M059J (cell line): ENCODE measurements at places on chromosomes 1 and 21. TPM values are rescaled to one million over a fixed set of nuclear protein-coding genes. Genes with fewer than 3 reads are reported as not detected.

Gene PTPRU
- total RNA-seq, result 3.3 and 3.4 TPM in 2 replicates

Gene WDR64
- not detected in 2 replicates for total RNA-seq

Gene BTBD8
- total RNA-seq, result 4.6 and 6.9 TPM in 2 replicates

Gene MSH4
- not detected in 2 replicates for total RNA-seq

DNA sequence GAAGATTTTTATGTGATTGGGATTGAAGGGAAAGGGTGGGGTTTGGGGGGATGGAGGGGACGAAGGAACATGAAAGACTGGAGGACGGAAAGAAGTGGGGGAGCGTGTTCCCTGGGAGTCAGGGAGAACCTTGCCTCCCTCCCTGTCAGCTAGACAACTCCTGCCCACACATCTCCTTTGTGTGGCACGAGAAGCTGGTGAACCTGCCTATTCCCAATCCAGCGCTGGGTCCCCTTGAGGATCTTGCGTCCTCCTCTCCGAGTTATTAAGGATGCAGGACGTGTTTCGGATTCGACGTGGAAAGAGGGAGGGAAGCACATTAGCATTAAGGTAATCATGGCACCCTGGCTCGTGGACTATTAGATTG, 1.4 kb downstream of the LRRC7 start:
- DNase-seq, result peak; percentile 14

DNA sequence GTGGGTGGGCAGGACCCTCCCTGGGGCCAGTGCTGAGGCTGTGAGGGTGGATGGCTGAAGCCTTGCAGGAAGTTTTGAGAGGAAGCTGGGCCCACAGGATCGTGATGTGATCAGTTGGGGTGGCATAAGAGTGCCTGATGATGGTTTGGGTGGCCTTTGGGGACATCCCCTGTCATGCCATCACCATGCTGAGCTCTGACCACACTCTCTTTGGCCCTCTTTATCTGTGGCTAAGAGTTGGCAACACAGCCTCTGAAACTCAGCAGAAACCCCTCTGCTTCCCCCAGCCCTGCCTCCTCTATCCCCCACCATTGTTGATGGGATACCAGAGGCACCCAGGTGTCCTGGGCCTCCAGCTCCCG, 19.8 kb downstream of the MIIP start:
- DNase-seq, result no peak

DNA sequence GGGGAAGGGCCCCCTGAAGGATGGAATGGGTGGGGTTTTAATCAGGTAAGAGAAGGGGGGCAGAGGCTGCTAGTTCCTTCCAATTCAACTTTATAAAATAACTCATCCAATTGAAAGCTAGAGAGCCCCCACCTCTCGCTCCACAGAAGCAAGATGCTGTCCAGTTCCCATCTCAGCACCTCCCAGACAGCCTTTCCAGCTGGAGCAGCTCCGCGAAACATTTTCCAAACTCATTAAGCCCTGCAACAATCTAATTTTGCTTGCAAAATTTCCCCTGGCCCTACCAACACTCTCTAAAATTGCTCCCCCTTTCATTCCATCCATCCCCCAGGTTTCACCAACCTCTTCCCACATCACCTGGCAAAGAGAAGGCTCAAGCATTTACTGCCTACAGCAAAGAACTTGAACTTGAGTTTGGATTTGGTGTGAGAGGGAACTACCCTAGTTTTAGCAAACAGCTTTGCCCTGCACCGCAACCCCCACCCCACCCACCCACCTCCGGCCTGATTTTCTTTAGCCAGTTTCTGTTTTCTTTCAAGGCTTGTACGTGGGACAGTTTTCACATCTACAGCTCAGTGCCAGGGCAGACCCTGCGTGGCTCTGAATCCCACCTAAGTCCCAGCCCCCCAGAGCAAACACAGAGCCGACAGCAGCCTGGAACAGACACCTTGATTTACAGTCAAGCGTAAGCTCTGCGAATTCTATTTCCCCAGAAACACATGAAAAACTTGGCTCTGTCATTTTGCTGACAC, 46.7 kb downstream of the SYF2 start:
- no peak for DNase-seq

- no peak for DNase-seq
Measured at GRCh38 chr1:74571493-74571800, 59.0 kb upstream of the LRRC53 start.

GRCh38 chr1:226548256-226549093, at the start of gene STUM:
Gene STUM, plus strand, starts transcription at chr1:226548764. Its CDS starts 141 bp downstream, at chr1:226548905.
- DNase-seq, result peak; percentile 21

DNA sequence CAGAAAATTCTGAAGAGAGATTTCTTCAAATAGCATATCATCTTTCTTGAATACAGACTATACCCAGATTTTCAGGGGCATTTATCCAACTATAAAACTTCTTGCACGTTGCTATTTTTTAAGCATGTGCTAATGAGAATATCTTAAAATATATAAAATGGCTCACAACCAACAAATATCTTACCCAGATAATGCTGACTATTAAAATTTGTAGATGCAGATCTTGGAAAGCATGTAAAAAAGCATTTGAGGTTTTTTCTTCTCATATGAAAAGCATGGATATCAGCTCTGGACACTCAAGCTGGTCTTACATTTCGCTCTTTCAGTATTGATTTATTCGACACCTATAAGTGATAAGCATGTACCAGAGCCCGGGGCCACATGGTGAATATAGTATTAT, 1187.7 kb upstream of the ADGRL4 start:
- no peak for DNase-seq

DNA sequence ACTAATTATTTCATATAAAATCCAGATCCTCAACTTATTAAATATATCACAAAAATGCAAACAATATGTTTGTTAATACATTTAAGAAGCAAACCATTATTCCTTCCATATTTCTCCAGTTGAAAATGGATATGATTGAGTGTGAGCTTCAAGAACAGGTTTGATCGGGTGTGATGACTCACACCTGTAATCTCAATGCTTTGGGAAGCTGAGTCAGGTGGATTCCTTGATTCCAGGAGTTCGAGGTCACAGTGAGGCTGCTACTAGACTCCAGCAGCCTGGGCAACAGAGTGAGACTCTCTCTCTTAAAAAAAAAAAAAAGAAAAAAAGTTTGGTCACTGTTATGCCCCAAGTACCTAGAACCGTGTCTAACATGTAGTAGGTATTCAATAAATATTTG, 42.9 kb upstream of the RRP15 start:
- peak; percentile 11 for DNase-seq

DNA sequence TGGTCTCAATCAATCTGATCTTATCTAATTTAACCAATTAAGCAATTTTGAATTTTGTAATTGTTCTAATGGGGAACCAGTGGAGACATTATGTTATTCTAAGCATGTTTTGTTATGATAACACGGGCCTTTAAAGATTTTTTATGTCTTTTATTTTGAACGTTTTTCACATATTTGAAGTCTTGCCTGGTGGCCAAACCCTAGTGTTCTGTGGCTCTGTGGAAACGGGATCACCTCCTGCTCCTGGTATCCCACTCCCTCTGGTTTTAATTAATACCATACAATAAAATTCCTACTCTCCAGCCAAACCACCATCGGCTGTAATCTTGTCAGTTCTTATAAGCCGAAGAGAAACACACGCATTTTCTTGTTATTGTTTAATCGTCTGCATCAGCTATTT, 22.9 kb upstream of the LMO4 start:
- DNase-seq, result no peak

GRCh38 chr1:32221980-32222755, at the start of the genes EIF3I and TMEM234:
Gene EIF3I, plus strand, starts transcription at chr1:32222407. Its CDS starts 35 bp downstream, at chr1:32222442.
Gene TMEM234, minus strand, starts transcription at chr1:32222353. Its CDS starts 31 bp downstream, at chr1:32222322.
- DNase-seq, result peak; percentile 95

DNA sequence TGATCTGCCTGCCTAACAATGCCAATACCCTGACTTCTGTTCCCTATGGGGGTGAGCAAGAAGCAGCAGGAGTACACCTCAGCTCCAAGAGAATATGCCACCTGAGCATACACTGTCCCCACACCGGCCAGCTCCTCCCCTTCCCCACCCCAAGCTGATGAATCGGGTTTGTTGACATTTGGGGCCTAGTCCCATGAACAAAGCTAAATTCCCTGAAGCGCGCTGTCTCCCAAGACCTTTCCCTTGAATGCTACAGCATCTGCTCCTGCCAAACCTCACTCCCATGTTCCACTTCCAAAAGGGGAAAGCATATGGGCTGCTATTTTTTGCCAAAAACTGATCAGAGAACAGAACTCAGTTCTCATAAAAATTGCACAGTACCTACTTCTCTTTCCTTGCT, 220.4 kb upstream of the CAMK1G start:
- no peak for DNase-seq

DNA sequence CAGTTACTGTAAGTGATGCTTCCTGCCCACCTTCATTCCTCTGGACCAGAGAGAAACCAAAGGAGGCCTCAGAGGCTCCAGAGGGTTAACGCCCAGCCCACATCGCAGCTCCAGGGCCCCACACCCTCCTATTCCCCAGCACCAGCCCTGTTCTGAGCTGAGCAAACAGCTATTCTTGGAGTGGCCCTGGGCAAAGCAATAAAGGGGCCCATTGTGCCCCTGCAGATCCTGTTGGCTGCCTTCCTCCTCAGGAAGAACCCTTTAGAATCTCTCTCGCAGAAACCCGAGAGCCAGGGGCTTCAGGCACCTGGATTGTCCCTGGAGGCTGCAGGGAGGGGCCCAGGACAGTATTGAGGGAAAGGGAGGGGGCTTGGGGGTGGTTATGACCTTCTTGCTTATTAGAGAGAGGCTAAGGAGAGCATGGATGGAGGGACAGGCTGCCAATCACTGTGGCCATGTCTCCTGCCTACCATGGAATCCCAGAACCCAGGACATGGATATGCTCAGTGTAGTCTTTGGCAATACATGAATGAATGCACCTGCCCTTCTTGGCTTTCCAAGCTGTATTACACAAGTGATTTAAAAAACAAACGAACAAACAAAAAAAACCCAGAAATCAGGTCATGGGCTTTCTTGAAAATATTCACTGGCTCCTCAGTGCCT, 9.2 kb downstream of the PADI2 start:
- DNase-seq, result no peak

- no peak for DNase-seq
Measured at GRCh38 chr21:20618878-20619277, 379.3 kb upstream of the NCAM2 start.

GRCh38 chr1:171890131-171890530, 48.8 kb downstream of the DNM3 start:
- no peak for DNase-seq
